ENCODE measurements at places on chromosomes 4 and X.

DNA sequence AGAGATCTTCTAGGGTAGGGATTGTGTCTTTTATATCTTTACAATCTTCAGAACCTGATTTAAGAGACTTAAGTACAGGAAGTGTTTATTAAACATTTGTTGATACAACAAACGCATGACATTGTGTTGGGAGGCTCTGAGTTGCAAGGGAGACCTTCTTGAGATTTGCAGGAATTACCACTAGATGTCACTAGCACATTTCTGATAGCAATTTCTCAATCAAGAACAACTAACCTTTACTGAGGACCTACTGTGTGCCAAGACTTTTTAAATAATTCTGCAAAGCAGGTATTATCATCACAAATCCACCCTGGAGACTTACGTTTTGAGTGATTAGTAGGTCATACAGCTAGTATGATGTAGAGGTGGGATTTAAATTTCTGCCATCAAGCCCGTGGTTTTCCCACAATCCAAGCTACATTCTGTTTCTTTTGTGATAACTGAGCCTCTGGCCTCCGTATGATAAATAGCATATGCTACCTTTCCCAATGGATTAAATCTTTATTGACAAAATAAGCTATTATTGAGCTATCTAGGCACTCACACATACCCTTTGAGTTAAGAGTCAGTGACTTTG lies 986.0 kb downstream of the CCSER1 start:
- no peak for DNase-seq

DNA sequence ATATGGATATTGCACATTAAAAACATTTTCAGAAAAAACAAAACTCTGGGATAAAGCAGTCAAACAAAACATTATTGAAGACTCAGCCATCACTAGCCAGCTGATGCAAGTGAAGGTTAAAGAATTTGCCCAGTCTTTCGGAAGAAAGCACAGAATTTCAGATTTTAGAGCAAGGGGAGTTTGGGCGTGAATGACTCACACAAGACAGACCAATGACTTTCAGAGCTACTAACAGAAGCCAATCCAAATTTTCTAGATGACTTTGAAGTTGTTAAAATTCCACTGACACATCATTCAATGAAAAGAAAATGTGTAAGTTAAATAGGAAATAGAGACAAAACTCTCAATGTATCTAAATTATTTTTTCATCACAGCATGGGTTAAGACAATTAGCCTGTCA lies 4.0 kb downstream of the MRFAP1L1 start:
- no peak for DNase-seq

DNA sequence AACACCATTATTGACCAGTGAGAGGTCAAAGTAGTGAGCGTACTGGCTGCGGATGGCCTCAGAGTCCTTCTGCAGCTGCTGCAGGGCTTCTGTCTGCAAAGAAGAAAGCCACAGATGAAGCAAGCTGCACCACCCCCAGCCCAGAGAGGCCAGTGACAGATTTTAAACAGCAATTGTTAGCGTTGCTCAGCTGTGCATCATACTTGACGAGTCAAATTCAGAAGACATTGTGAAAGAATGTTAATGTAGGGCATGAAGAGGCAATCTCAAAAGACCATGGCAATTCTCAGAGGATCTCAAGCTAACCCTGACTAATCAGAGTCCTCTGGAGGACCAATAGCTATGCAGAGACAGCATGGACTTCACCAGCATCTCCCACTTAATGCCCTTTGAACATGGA lies 16.6 kb downstream of the DKC1 start:
- no peak for DNase-seq

DNA sequence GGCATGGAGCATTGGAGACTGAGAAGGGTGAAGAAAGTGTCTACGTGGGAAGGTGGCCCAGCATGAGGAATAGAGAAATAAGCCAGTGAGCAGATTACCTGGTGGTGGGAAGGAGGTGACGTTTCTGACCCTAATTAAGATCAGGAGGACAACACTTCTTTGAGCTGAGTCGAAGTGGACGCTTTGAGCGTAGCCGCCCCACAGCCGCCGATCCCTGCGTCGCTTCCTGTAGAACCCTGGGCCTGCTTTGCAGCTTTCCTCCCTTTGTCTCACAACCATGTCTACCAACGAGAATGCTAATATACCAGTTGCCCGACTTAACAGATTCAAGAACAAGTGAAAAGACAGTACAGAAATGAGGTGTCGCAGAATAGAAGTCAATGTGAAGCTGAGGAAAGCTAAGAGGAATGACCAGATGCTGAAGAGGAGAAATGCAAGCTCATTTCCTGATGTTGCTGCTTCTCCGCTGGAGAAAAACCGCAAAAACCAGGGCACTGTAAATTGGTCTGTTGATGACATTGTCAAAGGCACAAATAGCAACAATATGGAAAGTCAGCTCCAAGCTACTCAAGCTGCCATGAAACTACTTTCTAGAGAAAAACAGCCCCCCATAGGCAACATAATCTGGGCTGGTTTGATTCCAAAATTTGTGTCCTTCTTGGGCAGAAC lies 6.4 kb upstream of the ANTXR2 start:
- no peak for DNase-seq

DNA sequence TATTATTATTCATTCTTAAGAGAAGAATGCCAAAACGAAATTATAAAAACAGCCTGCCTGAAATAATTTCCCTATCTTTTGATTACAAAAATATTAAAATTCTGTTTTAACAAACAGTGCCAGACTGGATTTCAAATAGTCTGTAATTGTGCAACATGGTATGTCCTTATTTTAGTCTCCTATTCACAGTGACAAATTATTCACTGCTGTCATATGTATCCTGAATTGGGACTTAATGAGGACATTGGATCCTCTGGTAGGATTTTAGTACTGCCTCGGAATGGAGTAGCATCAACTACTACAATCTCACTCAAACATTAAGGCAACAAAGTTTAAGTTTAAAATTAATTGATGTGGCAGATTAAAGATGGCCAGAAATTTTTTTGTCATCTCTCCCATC lies 97.6 kb downstream of the CASK start:
- DNase-seq: no peak

GRCh38 chr4:52750819-52751486 lies at the start of gene ERVMER34-1:
Gene ERVMER34-1, minus strand, starts transcription at chr4:52751425. Its CDS starts 5,905 bp downstream, at chr4:52745520.
- no peak for DNase-seq

- no peak for DNase-seq
These were observed 605.2 kb upstream of the EPHA5 start for GRCh38 chr4:66275411-66276038.

GRCh38 chr4:1205586-1206298 lies 33.4 kb upstream of the SPON2 start:
- no peak for DNase-seq

DNA sequence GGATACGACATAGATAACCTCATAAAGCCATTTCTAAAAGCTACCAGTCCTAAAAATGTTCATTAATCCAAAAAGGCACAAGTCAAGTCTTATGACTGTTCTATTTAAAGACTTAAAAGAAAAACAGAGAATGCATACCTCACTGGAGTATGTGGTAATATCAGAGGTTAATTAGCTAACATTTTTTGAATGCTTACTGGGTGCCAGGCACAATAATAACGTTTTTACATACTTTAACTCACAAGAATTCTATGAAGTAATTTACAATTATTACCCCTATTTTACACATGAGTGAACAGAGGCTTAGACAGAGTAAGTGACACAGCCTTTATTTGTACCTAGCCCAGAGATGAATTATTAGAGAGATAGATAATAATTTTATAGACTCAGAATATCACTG lies 207.5 kb downstream of the PDGFC start:
- no peak for DNase-seq

GRCh38 chr4:26238426-26238777 lies 82.4 kb upstream of the RBPJ start:
- DNase-seq: no peak

DNA sequence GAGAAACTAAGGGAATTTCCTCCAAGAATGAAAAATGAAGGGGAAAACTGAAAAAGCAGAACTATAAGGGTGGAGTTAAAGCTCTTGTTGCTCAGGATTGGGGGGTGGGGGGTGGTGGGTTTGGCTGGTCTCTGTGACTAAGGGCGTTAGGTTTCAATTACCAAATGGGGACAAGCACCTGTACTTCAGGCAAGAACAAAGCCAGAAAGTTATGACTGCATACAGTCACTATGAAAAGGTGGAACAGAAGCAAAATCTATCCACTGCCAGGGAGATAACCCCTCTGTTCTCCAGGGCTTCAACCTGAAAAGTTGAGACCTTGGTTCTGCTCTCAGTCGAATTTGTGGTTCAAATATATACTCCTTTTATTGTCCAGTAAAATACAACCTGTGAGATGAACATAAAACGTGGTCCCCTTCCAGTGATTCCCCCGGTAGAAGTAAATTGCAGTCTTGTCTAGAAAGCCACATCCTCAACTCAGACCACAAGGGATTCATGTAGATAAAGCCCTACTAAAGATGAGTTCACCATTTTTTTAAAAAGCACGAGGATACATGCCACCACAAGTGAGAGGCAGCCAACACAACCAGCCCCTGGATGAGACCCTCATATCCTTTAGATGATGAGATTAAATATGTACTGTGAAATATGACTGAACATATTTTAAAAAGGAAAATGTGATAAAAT lies 257.1 kb upstream of the RPS6KA3 start:
- DNase-seq: no peak

DNA sequence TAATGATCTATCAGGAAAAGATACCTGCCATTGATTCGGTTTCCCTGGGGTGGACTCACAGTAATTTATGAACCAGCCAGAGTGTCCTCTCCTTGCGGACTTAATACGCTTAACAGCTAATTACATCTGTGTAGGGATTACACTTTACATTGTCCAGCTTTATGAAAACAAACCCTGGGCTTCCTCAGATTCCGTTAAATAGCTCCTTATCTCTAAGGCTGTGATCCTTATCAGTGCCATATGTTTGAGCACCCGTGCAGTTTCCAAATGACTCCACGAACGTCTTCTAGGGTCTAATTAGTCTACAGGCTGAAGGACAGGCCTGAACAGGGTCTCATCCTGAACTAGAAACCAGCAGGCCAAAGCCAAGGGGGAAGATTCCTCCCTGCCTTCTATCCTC lies 56.9 kb downstream of the KDR start:
- no peak for DNase-seq

GRCh38 chr4:185736882-185737281 lies 75.1 kb downstream of the SORBS2 start:
- no peak for DNase-seq

- peak; percentile 68 for DNase-seq
These were observed 6.5 kb downstream of the C4orf50 start for GRCh38 chr4:6011686-6012085.

DNA sequence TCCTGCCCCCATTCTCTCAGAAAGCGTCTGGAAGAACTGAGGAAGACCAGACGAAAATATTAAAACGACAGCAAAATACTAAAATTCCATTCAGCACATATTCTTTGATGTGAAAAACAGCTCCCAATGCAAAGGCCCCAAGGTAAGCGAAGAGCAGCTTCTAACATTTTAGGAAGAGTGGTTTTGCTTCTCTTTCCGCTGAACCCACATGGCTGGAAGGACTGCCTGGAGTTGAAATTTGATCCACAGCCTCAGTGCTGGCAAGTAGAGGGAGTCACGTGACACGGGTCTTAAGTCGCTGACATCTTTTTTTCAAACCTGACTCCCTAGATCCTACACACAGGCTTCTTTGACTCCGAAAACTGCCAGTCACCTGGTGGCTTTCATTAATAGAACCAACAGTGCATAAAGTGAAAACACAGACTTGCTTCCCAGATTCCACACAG lies at the start of gene FAM13A:
TSS of gene FAM13A (minus strand) at position 233 of the 446 bp plus-strand sequence. CDS start at position 12, 221 bp downstream.
- DNase-seq: peak; percentile 25

DNA sequence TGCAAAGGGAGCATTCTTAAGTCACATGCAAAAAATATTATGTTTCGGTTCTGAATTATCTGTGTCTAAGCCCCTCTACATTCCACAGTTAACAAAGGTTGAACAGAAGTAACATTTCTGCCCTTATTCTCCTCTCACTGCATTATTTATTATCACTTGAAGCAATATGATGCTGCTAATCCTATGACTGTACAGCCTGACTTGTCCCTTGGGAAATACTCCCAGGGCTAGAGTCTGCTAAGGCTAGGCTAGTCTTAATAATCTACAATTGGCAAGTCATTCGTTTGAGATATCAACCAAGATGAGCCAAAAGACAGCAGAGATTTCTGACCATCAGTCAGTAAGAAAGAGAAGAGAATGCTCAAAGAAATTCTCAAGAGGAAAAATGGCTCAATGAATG lies 226.9 kb upstream of the HCCS start:
- DNase-seq: no peak

- DNase-seq: no peak
These were observed 487 bp downstream of the TBCK start for GRCh38 chr4:106315476-106315967.

- no peak for DNase-seq
These were observed 14.6 kb downstream of the RBBP7 start for GRCh38 chrX:16855363-16856075.

DNA sequence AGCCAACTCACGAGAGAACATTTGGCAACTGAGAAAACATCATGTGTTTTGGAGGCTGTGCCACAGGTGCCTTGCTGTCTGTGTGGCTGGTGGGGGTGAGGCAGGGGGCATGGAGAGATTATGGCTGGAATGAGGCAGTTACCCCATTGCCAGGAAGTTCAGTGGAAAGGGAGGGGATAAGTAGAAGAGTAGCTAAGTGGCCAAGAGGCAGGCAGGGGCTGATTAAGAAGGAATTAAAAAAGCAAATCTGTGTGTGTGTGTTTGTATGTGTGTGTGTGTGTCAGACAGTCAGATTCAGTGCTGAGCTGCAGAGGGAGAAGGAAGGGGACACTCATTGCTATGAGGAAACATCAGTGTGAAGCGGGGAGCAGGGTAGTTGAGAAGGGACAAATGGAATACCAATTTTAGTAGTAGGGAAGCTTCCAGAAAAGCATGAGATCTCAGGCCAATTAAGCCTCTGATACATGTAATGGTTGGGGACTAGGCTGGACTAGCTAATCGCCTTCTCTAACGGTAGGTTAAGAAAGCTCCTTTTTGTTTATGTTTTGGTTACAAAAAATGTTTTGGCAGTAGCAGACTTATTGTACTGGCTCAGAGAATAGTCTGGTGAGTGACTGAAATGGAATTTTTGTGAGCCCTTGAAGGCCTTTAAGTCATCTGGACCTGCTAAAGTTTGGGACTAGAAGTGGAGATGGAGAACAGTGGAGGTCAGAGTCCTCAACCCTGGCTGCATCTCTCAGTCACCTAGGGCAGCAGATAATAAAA lies 18.5 kb downstream of the TMEM164 start:
- DNase-seq: no peak

DNA sequence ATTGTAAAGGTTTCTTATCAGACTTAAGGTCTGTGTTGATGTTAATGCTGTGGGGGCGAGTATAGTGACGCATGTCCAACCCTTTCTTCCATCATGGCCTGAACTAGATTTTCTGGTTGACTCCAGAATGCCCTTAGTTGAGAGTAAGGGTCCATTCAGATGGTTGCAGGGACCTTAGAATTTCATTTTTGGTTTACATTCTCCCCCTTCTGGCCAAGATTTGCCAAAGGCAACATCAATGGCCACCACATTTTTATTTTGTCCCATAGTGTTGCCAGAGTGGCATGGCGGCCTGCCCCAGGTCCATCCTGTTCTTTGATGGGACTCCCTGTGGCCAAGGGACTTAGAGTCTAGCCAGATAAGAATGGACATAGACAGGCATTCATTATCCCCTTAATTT lies 368.5 kb downstream of the GPM6A start:
- DNase-seq: no peak

GRCh38 chrX:83966347-83966746 lies 105.4 kb downstream of the CYLC1 start:
- DNase-seq: no peak

GRCh38 chr4:8894424-8894816 lies 22.8 kb upstream of the HMX1 start:
- no peak for DNase-seq

All from amygdala (tissue), 56 donors.